NK-92 treated with Interleukin-12 subunit alpha and Interleukin-12 subunit beta, amount 100 ng/mL, for 24 hours (cell line): ENCODE measurements at places on chromosomes 7 and 10.

GRCh38 chr10:103820101-103821062 lies 35.0 kb downstream of the SH3PXD2A start:
- DNase-seq, result no peak

DNA sequence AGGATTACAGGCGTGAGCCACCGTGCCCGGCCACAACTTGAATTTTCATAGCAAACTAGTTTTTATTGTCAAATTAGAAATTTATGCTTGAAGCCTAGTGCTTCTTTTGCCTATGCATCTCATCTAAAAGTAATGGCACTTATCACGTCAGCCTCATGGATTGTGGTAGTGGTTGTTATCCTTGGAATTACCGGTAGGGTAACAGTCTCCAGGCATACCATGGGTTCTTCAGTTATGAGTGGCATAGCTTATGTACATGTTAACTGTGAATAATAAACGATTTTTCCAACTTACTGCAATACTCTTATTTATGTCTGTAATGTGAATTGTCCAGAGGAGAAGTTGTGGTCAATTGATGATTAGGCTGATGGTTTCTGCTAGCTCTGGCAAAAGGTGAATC lies 63.1 kb downstream of the BMPR1A start:
- DNase-seq, result no peak

DNA sequence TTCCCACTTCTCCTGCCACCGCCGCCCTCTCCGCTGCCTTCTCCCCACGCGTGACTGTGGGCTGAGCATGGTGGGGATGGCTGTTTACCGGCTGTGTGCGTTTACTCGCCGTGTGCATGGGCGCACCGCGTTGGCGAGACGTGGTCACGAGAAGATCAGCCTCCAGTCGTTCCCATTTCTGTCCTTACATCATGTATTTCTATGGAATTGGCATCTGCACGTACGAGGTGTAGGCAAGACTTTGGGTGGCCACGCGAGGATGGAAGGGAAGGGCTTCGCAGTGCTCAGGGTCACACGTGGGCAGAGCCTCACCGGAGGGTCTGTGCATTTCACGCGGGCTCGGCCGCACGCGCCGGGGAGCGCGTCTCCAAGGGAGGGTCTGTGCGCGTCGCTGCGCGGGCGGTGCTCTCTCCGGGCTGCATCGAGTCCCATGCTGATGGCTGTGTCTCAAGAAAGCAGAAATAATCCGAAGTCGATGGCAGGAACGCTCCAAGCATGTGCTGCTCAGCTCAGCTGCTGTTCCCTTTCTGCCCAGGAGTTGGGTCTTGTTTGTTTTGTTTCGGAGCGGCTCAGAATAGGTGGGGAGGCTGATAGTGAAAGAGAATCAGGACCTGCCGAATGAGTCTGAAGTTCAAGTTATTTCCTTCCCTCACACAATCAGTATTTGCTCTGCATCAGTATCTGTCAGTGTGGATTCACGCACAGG lies 973 bp downstream of the CAMK1D start:
- no peak for DNase-seq

DNA sequence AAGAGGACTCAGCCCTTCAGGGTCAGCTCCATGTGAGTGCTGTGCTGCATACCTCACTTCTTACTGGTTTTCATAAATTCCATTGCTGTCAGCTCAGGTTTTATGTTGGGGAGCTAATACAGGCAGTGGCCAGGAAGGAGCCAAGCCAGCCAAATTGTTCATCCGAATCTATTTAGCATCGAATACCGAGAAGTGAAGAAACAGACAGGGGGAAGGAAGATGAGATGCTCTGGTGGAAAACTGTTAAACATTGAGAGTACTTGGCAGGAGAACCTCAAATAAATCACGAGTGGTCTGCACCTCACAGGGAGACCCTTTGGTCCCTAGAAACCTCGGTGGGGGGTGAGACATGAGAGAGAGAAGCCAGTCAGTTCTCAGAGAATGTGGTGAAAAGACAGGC lies 196.0 kb upstream of the TMEM72 start:
- no peak for DNase-seq

DNA sequence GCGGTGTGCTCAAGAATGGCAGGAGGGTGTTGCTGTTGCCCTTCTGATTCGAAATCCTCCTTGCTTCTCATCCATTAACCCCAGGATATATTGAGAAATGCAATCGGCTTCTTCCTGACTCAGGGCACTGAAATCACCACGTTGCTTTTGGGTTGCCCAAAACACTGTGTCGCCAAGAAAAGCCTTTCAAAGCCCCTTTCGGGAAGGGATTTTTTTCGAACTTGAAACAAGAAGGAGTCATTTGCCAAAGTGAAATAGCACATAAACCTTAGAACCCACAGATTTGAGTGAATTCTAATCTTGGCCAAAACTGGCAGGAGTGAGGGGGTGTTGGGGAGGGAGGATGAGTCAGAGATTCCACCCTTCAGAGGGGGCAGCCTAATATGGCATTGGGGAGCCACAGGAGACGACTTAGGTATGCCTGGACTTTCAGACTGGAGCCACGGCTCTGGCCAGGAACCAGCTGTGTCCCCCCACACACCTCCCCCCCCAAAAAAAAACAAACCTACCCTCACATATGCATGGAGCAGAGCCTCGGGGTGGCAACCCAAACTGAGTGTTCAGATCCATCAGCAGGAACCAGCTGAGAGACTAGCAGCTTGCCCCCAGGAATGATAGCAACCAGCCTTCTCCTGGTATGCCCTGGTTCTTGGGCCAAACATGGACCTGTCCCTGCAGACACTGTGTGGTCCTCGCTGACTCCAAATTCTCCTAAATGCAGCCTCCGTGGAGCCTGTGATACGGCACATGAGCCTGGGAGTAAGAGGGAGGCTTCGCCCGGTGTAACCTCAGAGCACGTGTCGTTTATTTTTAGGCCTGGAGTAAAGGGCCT lies 138.4 kb downstream of the FGFR2 start:
- DNase-seq, result no peak

DNA sequence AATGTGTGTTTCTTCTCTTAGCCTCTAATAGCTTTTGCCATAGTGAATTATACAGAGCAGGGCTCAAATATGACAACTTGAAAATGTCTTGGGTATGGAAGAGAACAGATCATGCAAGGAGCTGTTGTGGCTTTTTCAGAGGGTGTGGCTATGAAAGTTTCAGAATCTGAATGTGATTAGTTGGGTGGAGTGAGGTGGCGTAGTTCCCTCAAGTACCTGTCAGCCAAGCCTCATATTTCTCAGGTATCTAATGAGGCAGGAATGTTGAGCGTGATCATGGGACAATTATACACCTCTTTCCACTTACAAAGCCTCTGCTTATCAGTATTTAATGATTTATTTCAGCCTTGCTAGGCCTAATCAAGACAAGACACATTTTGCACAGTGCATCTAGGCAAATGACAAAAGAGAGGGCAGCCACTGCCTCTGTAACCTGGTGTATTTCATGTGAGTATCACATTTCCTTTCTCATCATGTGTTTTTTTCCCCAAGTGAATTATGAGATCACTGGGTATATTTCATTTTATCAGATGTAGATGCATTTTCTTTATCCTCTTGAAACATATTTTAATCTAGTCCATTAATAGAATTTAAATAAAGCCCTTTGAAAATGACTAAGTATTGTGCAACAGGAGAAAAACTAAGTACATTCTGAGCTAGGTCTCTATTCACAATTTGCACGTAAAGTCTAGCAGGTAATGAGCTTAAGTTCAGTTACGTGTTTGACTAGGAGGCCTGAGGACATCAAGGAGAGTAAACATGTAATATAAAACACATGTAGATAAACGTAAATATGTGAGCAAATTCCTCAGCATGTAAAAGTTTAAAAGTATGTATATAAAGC lies 644.4 kb upstream of the IGFBP3 start:
- DNase-seq, result no peak

DNA sequence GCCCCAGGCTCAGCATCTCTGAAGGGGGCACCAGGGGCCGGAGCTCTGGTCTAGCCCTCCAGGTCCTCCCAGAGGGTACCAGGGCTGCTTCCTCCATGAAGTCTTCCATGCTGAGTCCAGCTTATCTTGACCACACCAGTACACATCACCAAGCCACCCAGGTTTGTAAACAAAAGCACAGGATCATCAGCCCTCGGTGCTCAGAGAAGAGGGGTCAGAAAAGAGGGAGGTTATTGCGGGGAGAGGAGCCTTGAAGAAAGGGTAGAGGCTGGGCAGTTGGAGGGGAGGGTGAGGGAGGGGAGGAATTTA lies 23.9 kb downstream of the AQP1 start:
- DNase-seq, result no peak

GRCh38 chr7:32143301-32143700 lies 73.1 kb upstream of the PDE1C start:
- no peak for DNase-seq

DNA sequence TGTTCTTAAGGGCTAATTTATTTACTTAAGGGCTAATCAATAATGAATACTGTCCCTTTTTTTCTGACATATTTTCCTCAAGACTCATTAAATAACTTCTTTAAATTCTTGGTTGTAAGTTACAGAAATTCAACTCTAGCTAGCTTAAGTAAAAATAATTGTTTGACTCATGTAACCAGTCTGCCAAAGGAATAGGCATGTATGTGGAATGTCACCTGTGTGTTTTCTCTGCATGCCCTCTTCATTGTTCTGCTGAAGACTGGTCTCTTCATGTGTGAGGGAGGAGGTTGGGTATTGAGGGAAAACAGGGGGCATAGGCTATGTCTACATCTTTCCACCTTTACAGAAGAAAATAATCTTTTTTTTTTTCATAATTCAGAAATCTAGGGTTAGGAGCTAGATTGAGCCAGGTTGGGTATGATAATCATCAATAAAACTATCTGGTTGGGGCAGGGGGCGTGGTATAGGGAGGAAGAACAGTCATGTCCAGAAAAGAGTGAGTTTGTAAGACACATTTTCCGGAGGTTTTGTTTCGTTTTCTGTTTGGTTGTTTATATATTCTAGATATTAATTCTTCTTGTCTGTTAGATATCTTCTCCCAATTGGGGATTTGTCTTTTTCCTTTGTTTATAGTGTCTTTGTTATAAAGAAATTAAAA lies 37.9 kb downstream of the EXOC4 start:
- no peak for DNase-seq

GRCh38 chr7:13185139-13185538 lies 497.7 kb downstream of the ARL4A start:
- no peak for DNase-seq

DNA sequence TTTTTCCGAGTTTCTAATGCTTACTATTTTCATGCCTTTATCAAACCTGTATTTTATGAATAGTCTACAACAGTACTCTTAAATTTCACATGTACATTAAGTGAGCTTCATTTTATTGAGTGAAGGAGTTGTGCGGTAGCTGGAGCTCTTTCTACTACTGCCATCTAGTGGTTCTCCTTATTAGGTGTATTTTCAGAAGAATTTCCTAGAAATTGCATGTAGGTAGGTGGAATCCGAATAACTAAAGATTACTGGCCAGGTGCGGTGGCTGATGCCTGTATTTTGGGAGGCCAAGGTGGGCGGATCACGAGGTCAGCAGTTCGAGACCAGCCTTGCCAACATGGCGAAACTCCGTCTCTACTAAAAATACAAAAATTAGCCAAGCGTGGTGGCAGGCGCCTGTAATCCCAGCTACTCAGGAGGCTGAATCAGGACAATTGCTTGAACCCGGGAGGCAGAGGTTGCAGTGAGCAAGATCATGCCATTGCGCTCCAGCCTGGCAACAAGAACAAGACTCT lies 38.3 kb downstream of the LRRC72 start:
- DNase-seq, result no peak

- no peak for DNase-seq
Measured at GRCh38 chr10:80154978-80155695, 22.6 kb downstream of the PLAC9 start.

DNA sequence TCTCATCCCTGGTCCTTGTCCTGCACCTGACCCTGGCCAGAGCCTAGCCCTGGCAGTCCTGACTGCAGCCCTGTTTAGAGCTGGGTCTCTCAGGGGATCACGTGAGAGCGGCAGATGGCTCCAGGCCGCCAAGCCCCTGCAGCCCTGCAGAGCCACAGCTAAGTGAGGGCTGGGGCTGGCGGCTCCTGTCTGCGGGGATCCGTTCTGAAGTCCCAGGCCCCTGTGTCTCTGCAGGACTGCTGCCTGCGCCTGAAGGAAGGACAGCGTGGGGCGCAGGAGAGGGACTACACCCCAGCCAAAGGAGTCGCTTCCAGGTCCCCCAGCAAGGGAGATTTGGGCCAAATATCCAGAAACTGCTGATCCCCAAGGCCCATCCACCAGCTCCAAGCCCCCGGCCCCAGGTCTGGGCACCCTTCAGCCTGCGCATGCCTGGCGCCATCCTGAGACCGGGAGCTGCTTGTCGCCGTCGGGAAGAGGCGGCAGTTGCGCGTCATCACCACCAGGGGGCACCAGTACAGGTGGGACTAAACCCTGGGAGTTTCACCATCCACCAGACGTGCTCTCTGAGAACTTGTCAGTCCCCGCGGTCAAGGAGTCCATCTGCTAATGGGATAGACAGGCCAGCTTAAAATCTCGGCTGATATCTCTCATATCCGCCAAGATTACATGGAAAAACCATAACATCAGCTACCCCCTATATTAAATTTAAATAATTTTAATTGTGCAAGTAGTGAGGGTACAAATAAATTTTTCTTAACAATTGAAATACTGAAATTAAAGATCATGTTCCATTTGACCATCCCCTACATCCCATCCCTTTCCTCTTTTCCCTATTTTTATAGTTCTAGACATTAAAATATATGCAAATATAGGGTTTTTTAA lies 25.1 kb upstream of the GHRHR start:
- peak; percentile 33 for DNase-seq

DNA sequence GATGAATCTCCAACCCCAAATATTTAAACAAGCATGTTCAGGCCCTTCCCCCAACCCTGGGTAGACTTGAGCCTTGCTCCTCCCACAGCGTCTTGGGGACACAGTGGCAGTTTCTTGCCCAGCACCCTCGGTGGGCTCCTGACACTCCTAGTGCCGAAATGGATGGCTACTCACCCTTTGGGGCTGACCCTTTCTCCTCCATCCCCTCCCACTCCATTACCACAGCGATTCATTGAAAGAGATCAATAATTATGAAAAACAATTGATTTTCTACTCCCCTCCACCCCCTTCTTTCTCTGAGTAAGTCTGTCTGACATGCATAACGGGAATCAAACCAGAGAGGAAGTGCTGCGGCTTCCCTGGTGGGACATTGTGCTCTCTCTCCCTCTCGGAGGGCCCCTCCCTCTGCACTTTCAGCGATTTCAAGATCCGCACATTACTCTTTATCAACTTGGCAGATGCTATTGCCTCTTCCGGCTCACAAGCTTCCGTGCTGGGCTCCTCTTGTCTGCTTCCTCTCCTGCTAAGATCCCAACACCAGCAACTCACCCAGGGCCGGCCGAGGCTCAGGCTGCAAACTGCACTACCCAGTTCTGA lies 79.0 kb upstream of the PLXNA4 start:
- no peak for DNase-seq
